ENCODE measurements at places on chromosomes 5 and 9.

- no peak for DNase-seq
These were observed 163.7 kb downstream of the ELAVL2 start for GRCh38 chr9:23662320-23662719.

DNA sequence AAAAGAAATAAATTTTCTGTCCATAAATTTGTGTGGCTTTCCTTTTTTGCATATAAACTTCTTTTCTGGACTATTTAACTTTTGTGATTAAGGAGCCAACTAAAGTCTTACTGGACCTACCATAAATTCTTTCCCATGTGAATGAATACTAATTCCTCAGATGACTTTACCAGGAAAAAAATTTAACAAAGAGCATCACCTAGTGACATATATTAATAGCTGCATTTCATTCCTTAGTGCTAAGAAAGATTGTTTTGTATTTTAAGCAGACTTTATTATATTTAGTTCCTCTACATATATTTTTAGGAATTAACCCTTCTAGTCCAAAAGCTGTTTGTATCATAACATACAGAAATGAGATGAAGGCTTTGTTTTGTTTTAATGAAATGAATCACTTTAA is 64.4 kb downstream of the C9orf85 start:
- no peak for DNase-seq

DNA sequence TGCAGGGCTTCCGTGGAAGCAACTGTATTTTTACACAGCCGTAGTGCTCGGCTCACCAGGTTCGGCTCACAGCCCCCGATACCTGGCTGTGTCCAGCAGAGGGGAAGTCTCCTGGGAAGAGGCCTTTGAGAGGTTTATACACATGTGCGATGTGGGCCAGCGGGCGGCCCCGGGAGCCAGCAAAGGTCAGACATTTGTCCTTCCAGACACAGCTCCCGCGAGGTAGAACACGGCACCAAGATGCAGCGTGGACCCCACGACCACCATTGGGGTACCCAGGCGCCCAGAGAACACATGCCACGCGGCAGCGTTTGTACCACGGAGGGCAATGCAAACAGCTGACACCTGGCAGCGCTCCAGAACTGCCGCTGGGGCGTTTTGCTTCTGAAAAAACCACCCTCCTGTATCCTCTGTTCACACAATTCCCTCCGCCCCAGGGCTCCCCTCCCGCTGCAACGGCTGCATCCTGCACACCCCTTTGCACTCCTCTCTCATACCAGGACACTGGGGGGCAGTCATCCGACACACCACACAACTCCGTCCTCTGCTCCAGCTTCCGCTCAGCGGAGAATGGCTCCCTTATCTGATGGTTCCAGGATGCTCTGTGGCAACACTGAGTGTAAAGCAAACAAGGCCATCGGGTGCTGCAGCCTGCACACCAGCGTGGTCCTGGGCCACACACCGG is 235.3 kb downstream of the SYK start:
- peak; percentile 54 for DNase-seq

DNA sequence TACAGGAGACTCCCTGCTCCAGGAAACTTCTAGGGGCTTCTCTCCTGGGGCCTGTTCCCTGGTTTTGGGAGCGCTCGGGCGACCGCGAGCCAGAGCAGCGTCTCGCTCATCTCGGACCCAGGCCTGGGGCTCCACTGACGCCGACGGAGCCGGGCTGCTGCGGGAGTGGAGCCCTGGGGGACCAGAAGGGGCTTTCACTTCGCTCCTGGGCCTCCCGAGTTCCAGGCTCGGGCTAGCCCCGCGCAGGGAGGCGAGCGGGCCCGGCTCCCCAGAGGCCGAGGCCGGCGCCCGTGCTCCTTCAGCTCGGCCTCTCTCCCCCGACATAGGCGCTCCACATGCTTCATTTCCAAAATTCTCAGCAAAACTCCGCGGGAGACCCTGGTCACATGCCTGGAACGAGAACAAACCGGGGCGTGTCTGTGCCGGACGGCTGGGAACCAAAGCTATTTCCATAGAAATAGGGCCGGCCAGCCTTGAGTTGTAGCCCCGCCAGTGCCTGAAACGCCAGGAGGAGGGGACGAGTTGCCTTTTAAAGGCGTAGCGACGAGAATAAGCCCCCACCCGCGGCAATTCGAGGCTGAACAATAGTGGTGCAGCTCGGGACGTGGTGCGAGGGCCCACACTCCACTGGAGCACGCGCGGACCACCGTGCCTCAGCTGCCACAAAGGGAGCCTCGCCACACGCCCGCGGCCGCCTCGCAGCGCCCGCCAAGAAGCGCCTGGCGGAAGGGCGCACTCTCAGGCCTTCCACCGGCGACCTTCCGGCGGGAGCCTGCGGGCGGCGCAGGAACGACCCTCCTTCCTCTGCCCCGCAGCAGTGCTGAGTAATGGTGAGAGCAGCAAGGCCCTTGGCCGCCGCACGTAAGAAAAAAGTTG is 1.1 kb upstream of the G3BP1 start:
- DNase-seq: no peak

DNA sequence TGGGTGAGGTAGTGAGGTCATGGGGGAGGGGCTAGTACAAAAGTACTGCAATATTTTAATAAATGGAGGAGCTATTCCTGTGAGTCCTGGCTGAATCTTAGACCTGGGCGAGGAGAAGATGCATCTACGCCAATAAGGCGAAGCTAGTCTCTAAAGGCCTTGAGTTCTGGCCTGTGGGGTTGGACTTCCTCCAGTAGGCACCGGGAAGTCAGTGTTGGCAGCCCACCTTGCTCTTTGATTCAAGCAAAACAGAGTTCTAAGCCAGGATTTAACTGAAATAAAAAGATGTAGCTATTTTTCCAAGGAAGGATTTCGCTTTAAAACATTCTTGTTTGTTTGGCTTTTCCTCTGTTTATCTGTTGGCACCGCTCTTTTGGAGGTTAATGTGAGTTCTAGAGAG is 244.6 kb downstream of the KIF4B start:
- DNase-seq: no peak

- no peak for DNase-seq
These were observed 73.7 kb downstream of the SLC1A3 start for GRCh38 chr5:36680066-36680465.

DNA sequence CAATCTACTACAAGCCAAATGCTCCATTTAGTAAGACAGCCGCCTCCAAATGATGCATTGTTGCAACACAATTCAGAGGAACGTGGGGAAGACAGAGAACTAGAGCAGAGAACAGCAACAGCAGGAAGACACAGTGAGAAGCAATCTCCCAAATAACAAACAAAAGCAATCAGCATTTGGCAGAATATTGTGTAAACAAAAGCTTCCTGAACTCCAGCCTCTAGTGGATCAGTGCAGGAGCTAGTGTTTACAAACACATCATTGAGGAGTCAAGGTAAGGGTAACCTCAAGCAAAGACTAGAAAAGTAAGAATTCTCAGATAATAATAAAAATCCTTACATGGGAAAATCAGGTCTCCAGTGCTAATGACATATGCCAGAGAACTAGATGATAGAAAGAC is 20.6 kb downstream of the FST start:
- DNase-seq: no peak

GRCh38 chr5:139797856-139798510 is 2.4 kb downstream of the PSD2 start:
- no peak for DNase-seq

- no peak for DNase-seq
These were observed 247.1 kb upstream of the PANK3 start for GRCh38 chr5:168826246-168826725.

- DNase-seq: no peak
These were observed 12.2 kb upstream of the ALDH1B1 start for GRCh38 chr9:38380230-38380871.

GRCh38 chr5:150746-151145 is 40.5 kb upstream of the LRRC14B start:
- DNase-seq: no peak

GRCh38 chr5:91477408-91477807 is 94.3 kb upstream of the ARRDC3 start:
- DNase-seq: no peak

- DNase-seq: no peak
These were observed 98.9 kb downstream of the MAP1B start for GRCh38 chr5:72206160-72206559.

DNA sequence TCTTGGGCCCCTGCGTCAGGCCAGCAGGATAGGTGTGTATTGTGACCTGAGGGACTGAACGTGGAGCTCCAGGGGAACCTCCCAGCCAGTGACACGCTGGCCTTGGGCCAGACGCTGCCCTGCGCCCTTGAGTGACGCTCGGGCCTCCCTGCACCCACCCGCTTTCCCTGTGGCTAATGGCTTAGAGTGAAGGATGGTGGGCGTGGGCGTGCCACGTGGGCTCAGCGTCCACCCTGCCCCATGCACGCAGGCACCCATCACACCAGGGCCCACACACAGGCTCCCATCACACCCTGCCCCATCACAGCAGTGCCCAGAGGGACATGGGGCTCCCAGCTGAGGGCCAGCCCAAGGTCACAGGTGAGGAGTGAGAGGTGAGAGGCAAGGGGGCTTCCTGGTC is 5.1 kb upstream of the FUT7 start:
- DNase-seq: no peak
